ENCODE measurements at places on chromosomes 12 and 14.

GRCh38 chr14:99540196-99541032, 59.2 kb downstream of the CCNK start:
- no peak for DNase-seq

DNA sequence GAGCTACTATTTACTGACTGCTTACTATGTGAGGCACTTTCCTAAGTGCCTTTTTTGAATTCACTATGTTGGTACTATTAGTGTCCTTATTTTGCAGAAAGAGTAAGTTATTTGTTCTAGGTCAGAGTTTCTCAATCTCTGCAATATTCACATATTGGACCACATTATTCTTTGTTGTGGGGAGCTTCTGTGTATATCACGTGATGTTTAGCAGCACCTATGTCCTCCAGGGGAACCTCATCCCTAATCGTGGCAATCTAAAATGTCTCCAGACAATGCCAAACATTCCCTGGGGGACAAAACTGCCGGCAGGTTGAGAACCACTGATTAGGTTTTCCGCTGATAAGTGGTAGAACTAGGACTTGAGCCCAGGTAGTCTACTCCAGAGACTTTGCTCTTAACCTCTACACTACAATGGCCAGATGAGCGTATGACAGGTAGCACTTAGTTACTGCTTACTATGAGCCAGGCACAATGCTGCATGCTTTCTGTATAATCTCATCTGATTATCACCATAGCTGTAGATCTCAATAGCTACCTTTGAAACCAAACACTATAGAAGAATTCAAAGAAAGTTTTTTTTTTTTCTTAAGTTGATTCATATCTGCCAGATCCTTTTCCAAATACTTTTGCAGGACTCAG, 38.9 kb downstream of the NELL2 start:
- DNase-seq, result no peak

GRCh38 chr14:104878582-104878981, 13.5 kb downstream of the CEP170B start:
- no peak for DNase-seq

DNA sequence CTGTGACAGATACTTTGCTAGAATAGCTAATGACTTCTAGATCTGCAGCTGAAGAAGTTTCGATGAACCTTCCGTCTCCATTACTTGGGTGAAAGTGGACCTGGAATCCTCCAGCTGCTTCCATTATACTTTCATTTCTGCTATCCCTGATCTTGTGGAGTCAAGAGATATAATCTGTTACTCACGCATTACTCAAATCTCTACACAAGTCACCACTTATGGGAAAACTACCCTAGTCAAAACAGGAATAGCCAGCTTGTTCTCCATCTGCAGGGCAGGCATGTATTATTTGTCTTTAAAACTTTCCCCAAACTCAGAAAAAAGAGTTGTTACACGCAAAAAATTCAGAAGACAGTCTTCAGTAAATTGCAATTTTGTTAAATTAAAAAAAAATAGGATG, 2.8 kb upstream of the KTN1 start:
- DNase-seq, result no peak

DNA sequence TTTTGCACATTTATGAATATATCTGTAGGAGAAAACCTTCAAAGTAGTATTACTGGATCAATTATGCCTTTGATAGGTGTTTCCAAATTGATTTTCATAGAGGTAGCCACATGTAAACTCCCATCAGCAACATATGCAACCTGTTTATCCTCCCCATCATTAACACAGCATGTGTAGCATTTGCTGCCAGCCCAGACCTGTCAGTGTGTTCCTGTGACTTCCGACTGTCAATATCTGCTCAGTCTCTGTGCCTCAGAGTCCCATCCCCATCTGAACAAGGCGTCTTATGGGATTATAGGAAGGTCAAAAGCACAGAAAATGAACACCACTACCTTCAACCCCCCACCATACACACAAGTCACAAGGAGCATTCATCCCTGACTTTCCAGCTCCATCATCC, 9.5 kb upstream of the CAPRIN2 start:
- no peak for DNase-seq
